ENCODE measurements at places on chromosomes 4 and X.
A peak's percentile ranks its signal among the peaks of the same experiment; 100 is the strongest.

DNA sequence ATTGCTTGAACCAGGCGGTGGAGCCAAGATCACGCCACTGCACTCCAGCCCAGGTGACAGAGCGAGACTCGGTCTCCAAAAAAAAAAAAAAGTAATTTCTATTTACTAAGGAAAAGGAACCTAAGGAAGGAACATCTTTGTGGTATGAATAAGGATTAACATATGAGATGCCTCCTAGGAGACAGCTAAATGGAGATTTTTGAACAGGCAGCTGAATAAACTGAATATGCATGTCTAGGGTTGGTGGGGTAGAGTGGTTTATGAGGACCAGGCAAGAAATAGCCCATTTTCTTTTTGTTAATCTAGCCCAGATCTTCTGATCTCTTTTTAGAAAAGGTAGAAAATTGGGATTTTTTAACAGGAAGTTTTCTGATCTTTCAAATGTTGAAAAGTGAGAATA lies 59.9 kb upstream of the TBC1D14 start:
- no peak for DNase-seq

DNA sequence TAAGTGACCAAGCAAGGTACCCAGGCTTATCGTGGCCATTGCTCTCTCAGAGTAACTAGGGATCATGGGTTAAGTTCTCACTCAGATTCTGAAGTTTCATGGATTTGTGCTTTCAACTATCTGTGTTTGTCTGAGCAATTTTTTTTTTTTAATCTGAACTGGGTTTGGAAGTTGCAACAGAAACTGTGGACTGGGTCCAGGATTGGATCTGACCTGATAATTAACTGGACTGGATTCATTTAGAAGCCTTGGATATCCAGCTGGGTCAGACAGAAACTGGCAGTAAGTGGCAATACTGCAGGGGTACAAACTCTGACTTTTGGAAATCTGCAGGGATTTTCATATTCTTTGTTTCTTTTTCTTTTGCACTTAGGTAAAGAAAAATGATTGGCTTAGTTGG lies 38.7 kb upstream of the FGF2 start:
- no peak for DNase-seq

GRCh38 chr4:24896977-24897376 lies 15.9 kb downstream of the CCDC149 start:
- no peak for DNase-seq

GRCh38 chr4:1469607-1470392 lies 63.6 kb upstream of the NKX1-1 start:
- DNase-seq = no peak

DNA sequence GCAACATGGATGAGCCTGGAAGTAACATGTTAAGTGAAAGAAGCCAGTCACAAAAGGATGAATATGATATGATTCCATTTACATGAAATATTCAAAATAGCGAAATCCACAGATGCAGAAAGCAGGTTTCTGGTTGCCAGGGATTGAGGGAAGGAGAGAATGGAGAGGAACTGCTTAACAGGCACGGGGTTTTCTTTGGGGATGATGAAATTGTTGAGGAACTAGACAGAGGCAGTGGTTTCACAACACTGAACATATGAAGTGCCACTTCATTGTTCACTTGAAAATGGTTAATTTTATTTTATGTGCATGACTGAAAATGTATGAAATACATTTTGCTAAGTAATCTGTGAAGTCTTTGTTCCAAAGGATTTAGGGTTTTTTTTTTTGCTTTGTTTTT lies 182.5 kb upstream of the TBL1X start:
- DNase-seq = no peak

- DNase-seq = peak; percentile 17
Observed at GRCh38 chr4:122914292-122914904, 8.0 kb downstream of the NUDT6 start.

- DNase-seq = no peak
Observed at GRCh38 chr4:108240366-108240765, 71.6 kb upstream of the LEF1 start.

GRCh38 chr4:835148-836002 lies 9.4 kb upstream of the CPLX1 start:
- DNase-seq = no peak

GRCh38 chrX:151228935-151229334 lies 52.6 kb downstream of the GPR50 start:
- DNase-seq = no peak

- no peak for DNase-seq
Observed at GRCh38 chrX:132037479-132037993, 14.4 kb downstream of the STK26 start.

- no peak for DNase-seq
Observed at GRCh38 chr4:184962125-184962638, 56.1 kb upstream of the HELT start.

- DNase-seq = no peak
Observed at GRCh38 chrX:13266641-13267345, 53.1 kb downstream of the ATXN3L start.

DNA sequence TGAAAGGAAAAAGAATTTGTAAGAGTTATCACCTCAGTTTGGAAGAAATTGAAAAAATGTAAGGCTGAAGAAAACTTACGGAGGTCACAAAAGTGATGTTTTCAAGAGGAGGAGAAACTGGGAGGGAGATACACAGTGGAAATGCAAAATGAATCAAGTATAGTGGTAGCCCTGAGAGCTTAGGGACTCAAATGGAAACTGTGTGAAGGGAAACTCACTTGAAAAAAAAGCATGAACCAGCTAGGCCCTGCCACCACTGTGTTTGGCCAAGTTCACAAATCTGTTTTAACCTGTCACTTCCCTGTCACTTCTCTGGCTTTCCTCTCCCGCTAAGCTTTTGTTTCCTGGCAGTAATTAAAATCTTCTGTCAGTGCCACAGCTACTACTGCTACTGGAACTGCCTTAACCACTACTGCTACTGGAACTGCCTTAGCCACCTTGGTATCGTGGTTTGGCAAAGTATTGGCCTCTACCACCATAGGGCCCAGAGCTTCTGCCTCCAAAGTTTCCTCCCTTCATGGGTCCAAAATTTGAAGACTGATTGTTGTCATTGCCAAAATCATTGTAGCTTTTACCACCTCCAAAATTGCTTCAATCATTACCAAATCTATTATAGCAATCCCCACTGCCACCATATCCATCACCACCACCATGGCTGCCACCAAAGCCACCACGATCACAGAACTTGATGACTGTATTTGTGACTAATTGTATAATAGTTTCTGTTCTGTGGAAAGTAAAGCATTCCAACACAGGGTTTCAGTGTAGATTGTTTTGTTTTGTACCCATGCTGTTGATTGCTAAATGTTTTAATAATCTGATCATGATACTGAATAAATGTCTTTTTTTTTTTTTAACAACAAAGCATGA lies 41.5 kb downstream of the SMARCA5 start:
- no peak for DNase-seq

DNA sequence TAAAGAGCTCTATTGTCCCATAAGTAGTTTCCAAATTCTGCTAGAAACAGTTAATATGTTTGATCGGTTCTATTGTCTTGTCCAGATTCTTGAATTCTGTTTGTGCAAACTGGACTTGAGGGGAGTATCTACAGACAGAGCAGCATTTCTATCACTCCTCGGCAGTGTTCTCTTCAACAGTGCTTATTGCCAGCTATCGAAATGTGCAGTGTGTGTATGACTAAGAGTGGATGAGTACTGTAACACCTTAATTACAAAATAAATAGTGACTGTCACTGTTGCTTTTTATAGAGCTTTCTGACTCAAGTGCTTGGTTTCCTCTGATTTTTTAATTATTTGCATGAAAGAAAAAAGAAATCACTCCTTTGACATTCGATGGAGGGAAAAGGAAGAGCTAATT lies 274.6 kb downstream of the RPA4 start:
- DNase-seq = no peak

DNA sequence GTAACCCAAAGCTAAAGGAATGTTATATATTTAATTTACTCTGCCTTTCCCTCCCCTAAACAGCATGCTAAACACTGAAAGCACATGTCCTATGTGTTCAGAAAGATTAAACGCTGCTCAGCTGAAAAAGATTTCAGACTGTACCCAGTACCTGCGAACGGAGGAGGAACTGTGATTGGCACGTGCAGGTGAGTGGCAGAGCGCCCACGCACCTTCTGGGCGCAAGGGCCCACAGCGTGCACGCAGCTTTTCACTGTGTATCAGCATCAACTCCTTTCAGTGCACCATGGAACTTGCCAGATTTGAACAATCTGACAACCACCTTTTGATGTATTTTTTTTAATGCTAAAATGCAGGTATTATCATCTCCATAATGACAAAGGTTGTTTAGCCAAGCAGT lies 87.7 kb downstream of the RFC1 start:
- no peak for DNase-seq

GRCh38 chr4:39369301-39369700 lies 3.1 kb upstream of the RFC1 start:
- no peak for DNase-seq

GRCh38 chrX:23792861-23793553 lies 10.0 kb downstream of the SAT1 start:
- no peak for DNase-seq

- no peak for DNase-seq
Observed at GRCh38 chrX:129661369-129661768, 6.6 kb upstream of the APLN start.

- DNase-seq = no peak
Observed at GRCh38 chr4:109334129-109335105, 32.0 kb upstream of the COL25A1 start.

GRCh38 chrX:115226929-115227328 lies 7.0 kb downstream of the LRCH2 start:
- DNase-seq = no peak

DNA sequence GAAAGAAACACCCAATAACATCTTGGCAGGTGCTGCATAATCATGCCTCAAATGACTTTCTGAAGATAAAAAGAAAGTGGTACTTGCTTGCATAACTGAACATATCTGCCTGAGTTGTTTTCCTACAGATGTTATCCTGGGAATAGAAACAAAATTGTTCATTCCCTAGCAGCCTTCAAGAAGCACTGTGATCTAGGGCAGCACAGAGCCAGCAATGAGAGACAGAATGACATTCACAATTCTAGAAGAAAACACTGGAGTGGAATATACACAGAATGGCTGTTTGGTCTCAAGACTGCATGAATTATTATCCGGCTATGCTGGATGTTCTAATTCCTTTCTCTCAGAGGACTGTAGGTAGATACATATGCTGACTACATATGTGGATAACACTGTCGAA lies 790.9 kb downstream of the PDHA2 start:
- no peak for DNase-seq

GRCh38 chr4:6290769-6291547 lies 21.3 kb downstream of the WFS1 start:
- no peak for DNase-seq

- no peak for DNase-seq
Observed at GRCh38 chr4:86432559-86433134, 72.8 kb upstream of the MAPK10 start.

- no peak for DNase-seq
Observed at GRCh38 chrX:143754183-143754582, 33.6 kb upstream of the SPANXN2 start.

- no peak for DNase-seq
Observed at GRCh38 chr4:153014460-153014859, 78.3 kb downstream of the FHDC1 start.

GRCh38 chr4:6126971-6127745 lies 73.2 kb downstream of the JAKMIP1 start:
- no peak for DNase-seq

DNA sequence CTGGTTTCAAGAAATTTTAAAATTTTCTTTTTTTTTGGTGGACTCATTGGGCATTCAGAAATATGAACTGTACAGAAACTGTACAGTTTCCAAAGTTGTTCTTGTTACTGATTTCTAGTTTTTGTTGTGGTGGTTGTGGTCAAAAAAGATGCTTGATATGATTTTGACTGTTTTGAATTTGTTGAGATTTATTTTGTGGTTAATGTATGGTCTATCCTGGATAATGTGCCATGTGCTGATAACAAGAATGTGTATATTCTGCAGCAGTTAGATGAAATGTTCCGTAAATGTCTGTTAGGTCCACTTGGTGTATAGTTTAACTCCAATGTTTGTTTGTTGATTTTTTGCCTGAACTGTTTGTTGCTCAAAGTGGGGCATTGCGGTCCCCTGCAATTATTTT lies 127.6 kb upstream of the NUDT6 start:
- DNase-seq = no peak

DNA sequence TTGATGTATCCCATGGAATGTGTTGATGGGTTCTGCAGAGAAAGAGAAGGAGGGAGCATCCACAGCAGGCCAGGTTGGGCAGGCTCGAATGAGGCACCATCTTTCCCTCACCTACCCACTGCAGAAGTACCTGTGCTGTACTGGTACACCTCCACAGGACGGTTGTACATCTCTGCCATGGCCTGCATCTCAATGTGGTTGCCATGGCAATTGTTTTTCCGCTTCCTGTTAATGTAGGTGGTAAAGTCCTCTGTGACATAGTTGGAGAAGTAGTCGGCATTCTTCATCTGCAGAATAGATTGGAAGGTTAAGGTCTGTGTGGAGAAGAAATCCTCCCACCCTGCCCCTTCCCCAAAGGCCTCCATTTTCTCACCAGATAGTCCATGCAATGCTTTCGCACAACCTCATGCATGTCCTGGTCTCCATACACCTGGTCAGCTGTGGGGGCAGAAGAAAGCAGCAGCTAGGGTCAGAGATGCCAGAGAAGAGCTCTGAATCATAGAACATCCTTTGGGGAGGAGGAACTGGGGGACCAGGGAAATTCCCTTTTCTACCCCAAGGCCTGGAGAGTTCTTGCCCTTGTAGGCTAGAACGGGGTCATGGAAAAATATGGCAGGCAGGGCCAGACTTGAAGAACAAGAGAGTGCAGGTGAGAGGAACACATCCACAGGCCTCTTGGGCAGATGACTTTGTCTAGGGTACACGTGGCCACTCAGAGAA lies 15.9 kb upstream of the PIM2 start:
- no peak for DNase-seq

DNA sequence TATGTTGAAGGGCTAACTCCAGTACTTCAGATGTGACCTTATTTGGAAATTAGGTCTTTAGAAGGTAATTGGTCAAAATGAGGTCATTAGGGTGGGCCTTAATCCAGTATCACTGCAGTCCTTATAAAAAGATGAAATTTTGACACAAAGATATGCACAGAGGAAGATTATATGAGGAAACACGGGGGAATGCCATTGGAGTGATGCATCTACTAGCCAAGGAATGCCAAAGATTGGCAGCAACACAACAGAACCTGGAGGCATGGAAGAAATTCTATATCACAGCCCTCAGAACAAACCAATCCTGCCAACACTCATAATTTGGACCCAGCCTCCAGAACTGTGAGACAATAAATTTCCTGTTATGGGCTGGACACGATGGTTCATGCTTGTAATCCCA lies 17.6 kb downstream of the TRIM61 start:
- DNase-seq = peak; percentile 40
